ENCODE measurements at places on chromosomes 3 and 15. TPM values are rescaled to one million over a fixed set of nuclear protein-coding genes. Genes with fewer than 3 reads are reported as not detected.

DNA sequence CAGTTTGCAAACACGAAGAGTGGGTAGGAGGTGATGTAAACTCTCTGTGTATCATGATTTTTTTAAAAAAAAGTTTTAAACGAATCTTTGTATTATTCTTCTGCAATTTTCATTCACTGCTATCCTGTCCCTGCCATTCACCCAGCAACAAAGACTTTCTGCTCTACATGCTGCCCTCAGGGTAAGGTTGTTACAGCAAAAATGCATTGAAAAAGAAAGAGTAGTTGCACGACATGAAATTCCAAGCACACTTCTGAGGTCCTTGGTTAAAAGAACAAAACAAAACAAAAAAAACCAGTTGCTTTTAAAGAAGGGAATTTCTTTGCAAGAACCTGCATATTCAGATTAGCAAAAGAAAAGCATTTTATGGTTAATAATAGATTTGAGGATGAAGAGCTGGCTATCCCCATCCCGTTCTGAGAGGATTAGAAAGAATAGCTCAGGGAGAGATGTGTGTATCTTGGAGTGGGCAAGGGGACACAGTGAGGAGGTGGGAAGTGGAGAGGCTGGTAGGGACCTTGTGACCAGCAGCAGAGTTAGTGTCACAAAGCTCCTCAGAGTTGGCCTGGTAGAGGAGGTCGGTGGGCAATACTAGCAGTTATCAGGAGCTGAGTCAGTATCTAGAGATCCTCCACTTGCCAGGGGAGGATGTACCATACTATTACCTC is 290.8 kb downstream of the NEK10 start:
- no peak for DNase-seq

DNA sequence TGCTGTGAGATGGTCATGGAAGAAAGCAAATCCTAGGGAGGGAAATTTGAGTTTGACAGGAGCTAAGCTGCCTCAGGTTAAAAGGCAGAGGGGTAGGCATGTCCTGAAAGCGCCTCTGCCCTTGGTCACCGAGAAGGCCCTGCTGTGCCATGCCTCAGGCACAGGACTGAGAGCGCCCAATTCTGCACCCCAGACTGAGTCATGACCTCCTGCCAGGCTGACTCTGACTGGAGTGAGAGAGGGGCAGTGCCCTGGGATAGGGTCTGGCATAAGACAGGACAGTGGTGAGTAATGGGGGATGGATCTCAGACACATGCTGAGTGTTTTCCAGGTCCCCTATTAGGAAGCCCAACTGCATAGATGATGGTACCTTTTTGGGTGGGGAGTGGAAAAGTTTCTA is 44.4 kb downstream of the EPHB1 start:
- no peak for DNase-seq

GRCh38 chr3:123696808-123697207 is 112.0 kb upstream of the HACD2 start:
- DNase-seq, result no peak

DNA sequence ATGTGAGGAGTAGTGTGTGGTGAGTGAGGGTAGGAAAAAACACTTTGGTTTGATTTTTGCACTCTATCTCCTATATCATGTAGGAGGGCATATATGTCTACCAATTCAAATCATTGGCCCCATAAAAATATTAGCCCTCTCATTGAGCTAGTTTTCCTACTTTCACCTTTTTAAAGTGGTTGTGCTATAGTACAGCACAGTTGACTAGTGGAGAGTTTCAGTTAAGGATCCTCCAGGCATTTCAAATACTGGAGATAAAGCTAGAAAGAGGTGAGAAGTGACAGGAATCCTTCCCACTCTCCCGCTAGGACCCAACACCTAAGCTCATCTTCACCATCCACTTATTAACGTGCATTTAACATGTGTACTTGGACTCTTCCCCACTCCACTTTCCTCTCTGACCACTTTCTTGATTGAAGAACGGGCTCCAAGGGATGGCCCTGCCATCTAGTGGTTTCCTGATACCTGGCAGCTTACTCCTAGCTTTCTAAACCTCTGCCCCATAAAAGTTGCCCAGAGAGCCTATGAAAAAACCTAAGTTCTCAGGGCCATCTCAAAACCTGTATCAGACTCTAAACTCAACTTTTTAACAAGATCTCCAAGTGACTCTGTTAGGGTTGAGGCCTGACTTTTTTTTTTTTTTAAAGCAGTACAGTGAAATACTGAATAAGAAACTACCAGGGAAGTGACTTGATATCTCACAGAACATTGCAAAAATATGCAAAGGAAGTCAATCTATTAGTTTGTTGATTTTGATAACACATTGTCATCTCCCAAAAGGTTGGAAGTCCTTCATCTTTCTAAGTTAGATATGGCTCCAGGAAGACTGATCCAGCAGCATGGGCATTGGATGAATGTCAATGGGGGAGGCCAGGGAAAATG is 17.9 kb downstream of the IL12A start:
- no peak for DNase-seq

GRCh38 chr3:81823882-81824395 is 62.5 kb upstream of the GBE1 start:
- no peak for DNase-seq

- DNase-seq, result no peak
Measured at GRCh38 chr3:150388498-150389418, 19.3 kb upstream of the TSC22D2 start.

GRCh38 chr15:91699741-91700140 is 153.8 kb upstream of the SLCO3A1 start:
- DNase-seq, result no peak

DNA sequence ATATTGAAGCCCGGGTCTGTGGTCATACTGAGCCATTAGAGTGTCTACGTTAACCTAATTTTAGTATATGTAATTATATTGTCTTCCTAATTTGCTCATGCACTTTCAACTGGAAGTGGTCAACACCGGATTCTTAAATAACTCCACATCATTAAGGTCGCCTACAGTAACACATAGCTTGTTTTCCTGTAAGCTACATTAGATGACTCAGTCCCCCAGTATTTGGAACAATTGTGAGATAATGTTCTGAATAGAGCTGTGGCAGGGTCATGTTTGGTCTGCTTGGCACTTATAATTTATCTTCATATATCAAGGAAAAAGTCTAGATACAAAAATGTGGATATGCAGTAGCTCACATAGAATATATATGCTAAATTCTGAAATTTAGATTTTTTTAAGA is 486.2 kb downstream of the IGSF11 start:
- DNase-seq, result no peak

DNA sequence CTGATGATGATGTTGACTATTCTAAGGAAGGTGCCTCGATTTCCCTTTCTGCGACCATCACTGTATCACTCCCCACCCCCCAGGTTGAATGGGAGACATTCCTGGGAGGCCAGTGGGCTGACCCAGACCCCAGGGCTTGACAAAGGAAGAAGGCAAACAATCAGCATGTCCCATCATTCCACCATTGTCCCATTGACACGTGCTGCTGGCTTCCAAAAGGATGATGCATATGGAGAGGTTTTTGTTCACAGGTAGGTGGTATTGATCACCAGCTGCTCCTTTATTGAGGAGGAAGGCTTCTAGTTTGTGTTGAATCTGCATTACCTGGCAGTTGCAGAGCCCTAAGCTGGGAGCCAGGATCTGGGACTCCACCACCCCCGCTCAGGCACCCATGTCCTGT is 30.4 kb downstream of the RASGRF1 start:
- peak; percentile 17 for DNase-seq

GRCh38 chr3:8182904-8183303 is 318.7 kb upstream of the LMCD1 start:
- no peak for DNase-seq

DNA sequence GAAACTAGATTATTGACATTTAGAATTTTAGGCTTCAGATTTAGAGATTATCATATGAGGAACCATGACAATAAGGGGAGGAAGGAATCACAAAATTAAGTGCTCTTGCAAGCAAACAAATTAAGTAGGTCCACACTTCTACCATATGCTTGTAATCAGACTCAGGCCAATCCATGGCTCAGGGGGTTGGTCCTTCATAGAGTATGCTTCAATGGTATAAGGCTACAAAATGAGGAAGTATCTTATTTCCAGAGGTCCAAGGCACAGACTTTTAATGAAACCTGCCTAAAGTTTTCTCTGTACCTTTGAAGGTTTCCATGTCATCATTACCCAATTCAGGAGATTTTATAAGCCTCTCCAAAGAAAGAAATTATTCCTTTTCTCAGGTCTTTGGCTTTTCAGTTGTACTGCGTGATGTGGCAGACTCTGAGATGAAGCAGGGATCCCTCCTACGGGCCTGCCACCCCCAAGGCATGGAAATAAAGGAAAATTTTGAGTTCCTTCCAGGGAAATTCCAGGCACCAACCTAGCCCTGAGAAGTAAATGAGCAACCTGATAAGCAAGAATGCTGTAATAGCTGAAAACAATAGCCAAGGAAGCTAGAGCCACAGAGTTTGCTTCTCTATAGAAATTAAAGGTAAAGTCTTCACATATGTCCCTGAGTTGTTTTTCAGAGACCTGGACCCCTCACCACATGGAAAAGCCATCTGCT is 36.3 kb downstream of the SERPINI2 start:
- no peak for DNase-seq

DNA sequence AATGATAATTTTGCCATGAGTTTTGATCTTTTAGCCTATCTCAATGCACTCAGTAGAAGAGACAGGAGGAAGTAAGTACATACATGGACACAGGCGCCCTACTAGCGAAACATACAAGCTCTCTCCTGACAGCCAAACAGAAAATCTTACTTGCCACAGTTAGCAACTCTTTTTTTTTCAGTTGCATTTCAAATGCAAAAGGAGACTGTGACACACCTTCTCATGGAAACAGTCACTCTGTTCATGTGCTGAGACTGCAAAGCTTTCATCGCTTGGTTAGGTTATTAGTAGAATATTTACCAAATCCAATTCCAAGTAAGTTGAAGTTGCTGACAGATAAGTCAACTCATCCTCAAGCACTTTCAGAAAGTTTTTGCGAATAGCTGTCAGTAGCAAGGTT is 223.3 kb downstream of the FOXP1 start:
- no peak for DNase-seq

DNA sequence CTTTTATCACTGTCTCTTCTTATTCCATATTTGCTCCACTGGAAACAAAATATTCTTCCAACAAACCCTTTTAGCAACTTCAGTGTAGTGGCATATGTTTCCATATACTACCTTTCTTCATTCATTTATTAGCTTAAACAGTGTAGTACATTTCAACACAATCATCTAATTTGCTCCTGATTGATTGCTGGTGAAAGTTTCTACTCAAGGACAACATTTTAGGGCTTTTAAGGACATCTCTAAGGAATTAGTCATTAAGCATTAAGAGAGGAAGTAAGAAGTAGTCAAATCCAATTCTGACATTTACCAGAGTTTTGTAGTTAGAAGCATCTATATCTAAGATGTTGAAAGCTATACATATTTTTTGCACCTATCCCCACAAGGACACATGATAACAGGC is 55.8 kb downstream of the RSRC1 start:
- DNase-seq, result no peak

DNA sequence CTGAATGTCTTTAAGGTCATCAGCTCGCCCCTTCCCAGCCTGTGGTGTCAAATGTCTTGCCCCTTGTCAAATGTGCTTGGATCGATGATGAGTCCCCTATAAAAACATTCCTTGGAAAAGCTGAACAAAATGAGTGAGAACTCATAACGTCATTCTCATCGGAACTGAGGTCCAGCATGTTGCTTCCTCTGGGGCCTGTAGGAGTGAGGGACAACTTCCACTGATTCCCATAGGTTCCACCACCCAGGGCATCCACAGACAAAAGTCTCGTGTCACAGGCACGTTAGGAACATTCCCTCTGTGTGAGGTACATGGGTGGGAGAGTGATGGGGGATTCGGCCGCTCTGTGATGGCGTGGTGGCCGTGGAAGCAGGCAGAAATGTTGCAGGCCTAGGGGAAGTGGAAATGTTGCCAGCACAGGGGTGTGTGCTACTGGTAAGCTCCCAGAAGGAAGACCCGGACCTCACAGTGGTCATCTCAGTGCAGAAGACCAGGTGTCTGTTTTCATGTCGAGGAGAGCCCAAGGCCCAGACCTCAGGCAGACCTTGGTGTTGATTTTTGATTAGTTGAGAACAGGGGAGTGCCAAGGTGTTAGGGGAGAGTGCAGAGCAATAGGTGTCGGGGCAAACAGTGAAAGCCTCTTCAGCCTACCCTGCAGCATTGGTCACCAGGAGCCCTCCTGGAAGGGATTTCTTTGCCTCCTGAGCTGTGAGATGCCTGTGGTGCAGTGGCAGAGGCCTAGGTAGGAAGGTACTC is 96.8 kb downstream of the SNRPN start:
- DNase-seq, result no peak

DNA sequence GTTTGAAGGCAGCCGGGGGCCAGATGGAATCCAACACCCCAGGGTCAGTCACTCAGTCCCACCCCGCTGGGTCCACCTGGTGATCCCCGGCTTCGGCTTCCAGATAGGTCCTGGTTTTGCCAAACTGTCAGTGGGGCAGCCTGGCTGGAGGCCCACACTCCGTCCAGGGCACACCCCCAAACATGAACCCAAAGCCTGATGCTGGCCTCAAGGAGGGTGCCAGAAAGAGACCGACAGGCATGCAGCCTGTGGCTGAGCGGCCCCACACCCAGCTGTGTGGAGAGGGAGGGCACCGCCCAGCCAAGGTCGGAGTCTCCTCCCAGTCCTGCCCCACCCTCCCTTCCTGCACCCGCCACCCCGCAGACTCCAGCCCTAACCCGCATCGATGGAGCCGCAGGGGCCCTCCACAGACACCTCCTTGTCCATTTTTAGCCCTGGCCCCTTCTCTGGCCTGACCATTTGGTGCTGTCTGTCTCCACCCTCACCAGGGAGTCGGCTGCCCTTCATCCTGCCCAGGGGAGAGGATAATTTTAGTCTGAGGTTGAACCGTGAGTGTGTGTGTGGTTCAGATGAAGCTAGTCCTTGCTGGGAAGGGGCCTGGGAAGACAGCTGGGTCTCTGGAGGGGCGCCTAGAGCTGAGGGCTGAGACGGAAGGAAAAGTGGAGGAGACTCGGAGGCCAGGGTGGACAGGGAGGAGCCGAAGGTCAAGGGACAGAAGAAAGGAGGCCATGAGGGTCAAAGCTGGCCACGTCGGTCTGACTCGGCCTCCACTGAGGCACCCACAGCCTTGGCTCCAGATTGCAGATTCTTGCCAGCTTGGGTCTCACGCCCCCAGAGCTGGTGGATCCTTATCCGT is 23.1 kb downstream of the TNK2 start:
- DNase-seq, result no peak

- no peak for DNase-seq
Measured at GRCh38 chr15:57003418-57003817, 85.0 kb downstream of the TCF12 start.

ERICH6 gene
- total RNA-seq, result not detected

AGTR1 gene
- not detected for total RNA-seq

DNAJA4 gene
- 2.5 TPM for total RNA-seq

SPTSSB gene
- 33.4 TPM for total RNA-seq

LARP6 gene
- 21.0 TPM for total RNA-seq

ACOX2 gene
- 3.1 TPM for total RNA-seq

IL17RB gene
- total RNA-seq, result 7.0 TPM

RTP3 gene
- total RNA-seq, result not detected

LRRC58 gene
- total RNA-seq, result 15.4 TPM
